Stimulated activated CD8-positive, alpha-beta memory T cell treated with anti-CD3 and anti-CD28 coated beads, Interleukin-2, amount 100 ng/mL, for 1 hour (primary cell): ENCODE measurements at places on chromosomes 5 and 9.

DNA sequence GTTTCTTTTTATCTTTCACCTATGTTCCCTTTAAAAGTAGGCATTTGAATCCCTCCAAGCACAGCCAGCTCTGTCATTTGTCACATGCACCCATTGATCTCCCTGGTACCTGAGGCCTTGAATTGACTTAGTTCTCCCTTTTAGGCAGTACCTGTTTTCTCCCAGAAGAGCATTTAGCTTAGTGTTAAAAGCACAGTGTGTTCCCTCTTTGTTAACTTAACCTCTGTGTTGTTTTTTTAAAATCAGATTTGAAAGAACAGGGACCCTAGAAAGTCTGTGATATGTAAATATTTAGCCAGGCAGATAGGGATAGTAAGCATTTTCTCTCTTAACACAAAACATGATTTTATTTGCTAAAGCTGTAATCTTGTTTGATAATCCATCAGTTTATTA, 113.8 kb upstream of the SPATA31D4 start:
- DNase-seq, result no peak

GRCh38 chr5:107474716-107475489, 195.8 kb downstream of the EFNA5 start:
- DNase-seq, result no peak

DNA sequence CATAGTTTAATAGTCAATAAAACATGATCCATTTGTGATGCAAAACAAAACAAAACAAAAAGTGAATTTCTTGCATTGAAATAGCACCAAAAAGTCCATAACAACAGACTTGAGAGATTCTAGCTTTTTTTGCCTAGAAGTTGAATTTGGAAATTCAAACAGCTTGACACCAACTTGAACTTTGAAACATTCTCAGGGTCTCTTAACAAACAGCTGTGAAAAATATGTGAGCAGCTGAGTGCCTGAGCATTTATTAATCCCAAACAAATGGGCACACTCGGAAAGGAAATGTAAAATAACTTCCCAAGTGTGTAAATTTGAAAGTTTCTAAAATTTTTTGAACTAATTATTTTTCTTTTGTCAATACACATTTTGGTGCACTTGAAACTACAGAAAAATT, 56.0 kb upstream of the HMHB1 start:
- no peak for DNase-seq

GRCh38 chr9:107707428-107707837, 217.9 kb upstream of the KLF4 start:
- DNase-seq, result no peak

GRCh38 chr9:113979343-113980127, 98.6 kb downstream of the AMBP start:
- DNase-seq, result no peak

GRCh38 chr5:111792471-111793058, 35.6 kb upstream of the NREP start:
- no peak for DNase-seq

GRCh38 chr5:3858524-3858923, 262.9 kb downstream of the IRX1 start:
- no peak for DNase-seq

DNA sequence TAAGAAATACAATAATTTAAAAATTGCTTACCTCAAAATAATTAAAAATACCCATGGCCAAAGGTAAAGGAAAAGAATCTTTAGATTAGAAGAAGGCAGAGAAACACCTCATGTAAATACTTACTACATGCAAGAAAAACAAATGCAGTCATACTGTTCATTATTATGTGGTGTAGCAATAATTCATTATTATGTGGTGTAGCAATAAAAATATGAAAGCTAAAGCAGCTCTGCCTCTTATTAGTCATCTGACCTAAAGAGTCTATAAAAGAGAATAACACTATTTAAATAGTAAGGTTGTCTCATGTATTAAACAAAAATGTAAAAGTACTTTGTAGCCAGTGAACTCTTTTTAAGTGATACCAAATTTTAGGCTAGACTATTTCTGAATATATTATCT, 6.6 kb downstream of the DTWD2 start:
- DNase-seq, result no peak
